ENCODE measurements at places on chromosomes 5 and 9. TPM values are rescaled to one million over a fixed set of nuclear protein-coding genes. Genes with fewer than 3 reads are reported as not detected.

DNA sequence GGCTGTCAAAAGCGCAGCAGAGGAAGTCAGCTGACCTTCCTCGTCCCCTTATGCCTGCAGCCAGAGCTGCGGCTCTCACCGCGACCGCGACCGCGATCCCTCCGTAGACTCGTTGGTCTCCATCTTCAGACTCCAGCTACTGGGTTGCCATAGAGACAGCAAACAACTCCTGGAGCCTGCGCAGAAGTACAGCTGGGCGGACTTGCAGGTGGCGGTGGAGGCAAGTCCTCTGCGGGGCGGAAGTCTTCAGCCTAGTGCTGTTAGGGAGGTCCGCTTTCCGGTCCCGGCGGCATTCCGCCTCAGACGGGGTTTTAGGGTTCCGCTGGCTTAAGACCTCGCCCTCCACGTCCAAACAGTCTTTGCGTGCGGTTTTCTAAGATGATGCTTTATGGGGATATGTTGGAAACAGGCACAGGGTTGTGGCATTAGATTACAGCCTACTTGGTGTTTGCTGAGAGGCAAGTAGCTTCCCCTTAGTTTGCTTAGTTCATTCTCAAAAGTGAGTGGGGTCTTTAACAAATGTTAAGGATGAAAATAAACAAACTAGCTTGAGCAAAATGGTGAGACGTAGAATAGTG, at the start of gene SPAG8:
SPAG8 (minus strand) TSS at position 238 of the 578 bp plus-strand sequence; CDS start at position 123, 115 bp downstream.
- DNase-seq: peak; percentile 98

GRCh38 chr5:171418982-171419687, at the start of gene FGF18:
Gene FGF18 (plus strand): TSS chr5:171419647. CDS start chr5:171420200, 553 bp downstream.
- peak; percentile 86 for DNase-seq

GRCh38 chr9:13035822-13036221, 243.7 kb downstream of the MPDZ start:
- no peak for DNase-seq

The RMRP gene
- total RNA-seq: 18,238 TPM

GRCh38 chr9:127546125-127546832, 65.8 kb upstream of the STXBP1 start:
- DNase-seq: no peak

The PDGFRB gene
- 394 TPM for total RNA-seq

The POC5 gene
- total RNA-seq: 8.8 TPM

DNA sequence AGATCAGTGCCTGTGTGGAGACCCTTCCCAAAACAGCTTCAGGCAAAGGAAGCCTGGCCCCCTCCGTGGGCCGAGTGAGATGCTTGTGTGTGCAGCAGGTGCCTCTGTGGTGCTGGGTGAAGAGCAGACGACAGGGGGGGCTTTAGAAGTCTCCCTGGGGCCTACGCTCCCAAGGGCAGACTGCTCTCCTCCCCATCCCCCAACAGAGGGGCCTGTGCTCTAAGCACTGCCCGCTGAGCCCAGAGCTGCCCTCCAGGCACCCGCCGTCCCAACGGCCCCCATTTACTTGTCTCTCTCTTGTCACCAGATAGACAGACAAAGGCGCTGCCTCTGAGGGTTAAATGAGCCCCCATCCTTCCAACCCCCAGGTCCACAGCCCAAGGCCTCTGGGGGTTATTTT, 2.7 kb upstream of the LHX3 start:
- no peak for DNase-seq

The PAEP gene
- total RNA-seq: not detected

DNA sequence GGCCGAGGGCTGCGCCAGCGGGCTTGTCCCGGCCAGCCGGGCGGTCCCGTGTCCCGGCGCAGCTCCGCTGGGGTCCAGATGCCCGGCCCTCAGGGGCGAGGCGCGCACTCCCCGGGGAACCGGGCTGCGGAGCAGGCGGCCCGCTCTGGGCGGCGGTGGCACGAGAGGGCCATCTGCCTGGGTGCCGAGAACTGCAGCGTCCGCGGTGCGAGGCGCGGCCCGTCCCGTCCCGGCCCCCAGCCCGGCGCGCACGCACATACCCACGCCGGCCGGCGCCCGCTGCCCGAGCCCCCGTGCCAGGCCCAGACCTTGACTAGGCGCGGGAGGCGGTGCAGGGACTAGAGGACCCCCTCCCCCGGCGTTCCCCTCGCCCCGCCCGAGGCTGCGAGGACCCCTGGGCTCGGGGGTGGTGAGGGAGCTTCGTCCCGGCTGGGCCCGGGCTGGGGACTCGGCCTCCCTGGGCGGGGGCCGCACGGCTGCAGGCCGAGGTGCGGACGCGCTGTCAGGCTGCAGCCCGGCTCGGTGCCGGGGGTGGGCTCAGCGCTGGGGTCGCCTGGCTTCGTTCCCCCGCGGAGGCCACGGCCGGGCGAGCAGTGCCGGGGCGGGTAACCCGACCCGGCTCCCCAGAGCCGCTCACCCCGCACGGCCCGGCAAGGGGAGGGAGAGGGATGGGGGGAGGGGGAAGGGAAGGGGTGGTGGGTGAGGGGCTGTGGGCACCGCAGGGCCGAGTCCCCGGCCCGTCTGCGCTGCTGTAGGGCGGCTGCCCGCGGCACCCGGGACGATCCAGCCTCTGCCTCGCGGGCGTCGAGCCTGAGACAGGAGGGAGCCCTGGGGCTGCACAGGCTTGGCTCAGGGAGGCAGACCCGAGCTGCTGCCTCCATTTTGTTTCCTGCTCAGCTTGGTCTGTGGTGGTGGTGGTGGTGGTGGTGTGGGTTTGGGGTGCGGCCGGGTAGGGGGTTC, 1.2 kb upstream of the NSD1 start:
- DNase-seq: peak; percentile 82

- DNase-seq: no peak
These were observed 11.9 kb downstream of the TRIO start for GRCh38 chr5:14155075-14155474.

GRCh38 chr5:177295924-177296323, 7.6 kb downstream of the RAB24 start:
- DNase-seq: peak; percentile 62

GRCh38 chr9:108640230-108640629, 215.6 kb downstream of the ACTL7B start:
- DNase-seq: no peak

- DNase-seq: no peak
These were observed 5.5 kb upstream of the PSAT1 start for GRCh38 chr9:78291240-78291925.

GRCh38 chr5:97208714-97209113, 25.7 kb upstream of the RIOK2 start:
- no peak for DNase-seq

DNA sequence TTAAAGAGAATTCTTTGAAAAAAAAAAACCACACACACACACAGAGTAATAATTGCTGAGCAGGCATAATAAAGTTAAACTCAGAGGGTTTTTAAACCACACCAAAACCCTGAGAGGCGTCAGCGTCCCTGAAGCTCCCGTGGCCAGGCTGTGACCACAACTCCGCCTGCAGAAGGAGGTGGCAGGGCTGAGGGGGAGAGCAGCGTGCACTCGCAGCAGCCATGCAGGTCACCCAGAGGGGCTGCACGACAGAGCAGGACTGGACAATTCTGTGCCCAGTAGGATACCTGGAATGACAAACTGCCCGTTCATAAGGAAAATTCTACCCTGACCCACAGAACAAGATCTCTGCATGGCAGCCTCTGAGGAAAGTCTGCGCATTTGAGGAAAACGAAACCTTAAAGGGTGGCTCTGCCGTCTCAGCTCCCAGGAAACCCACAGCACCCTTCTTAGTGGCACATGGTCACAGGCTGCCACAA, 44.0 kb downstream of the ROR2 start:
- peak; percentile 86 for DNase-seq

GRCh38 chr5:107329850-107330249, 340.9 kb downstream of the EFNA5 start:
- DNase-seq: no peak

The ASS1 gene
- 118 TPM for total RNA-seq

The SNX24 gene
- 14.9 TPM for total RNA-seq

GRCh38 chr5:113546703-113547183, 33.2 kb downstream of the YTHDC2 start:
- DNase-seq: no peak

DNA sequence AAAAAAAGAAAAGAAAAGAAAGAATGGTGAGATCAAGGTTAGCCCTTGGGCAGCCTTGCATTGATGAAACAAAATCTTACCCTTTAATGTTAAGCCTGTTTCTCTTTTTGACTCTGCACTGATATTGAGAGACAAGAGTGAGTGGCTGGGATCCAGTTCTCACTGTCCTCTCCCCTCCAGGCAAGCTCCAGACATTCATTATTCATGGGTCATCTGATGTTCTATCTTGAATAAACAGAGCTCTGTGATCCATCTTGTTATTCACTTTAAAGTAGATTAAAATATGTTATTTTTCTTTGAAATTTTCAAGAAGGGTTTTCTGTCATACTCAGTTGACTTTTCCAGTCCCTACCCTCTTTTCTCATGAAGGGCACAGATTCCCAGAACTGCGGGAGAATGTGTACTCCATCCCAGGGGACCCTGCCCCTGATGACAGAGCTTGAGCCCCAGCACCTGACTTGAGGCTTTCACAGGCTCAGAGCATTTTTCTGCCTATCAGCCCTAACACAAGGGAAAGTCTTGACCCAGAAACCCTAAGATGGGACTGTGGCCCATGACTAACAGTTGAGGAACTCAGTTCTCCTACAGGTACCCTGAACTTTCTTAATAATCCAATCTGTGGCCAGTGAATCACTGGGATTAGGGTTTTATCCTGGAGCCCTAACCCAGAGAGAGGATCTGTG, 24.1 kb downstream of the ACTL7B start:
- no peak for DNase-seq

DNA sequence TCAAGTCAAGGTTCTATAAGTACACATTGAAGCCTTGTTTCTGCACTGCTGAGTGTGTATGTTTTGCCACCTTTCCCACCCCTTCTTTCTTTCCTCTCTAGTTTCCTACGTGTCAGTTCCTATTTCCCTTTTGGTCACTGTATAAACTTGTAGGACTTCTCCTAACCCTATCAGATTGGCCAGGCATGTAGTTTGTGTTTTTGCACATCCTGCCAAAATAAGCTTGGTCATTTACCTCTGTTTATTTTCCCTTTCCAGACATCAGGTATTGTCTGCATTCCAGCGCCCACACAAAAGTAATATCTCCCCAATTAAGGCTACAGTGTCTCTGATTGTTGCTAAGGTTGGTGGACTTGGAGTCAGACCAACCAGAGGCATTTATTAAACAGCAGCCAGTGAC, 252.9 kb upstream of the MPDZ start:
- no peak for DNase-seq

DNA sequence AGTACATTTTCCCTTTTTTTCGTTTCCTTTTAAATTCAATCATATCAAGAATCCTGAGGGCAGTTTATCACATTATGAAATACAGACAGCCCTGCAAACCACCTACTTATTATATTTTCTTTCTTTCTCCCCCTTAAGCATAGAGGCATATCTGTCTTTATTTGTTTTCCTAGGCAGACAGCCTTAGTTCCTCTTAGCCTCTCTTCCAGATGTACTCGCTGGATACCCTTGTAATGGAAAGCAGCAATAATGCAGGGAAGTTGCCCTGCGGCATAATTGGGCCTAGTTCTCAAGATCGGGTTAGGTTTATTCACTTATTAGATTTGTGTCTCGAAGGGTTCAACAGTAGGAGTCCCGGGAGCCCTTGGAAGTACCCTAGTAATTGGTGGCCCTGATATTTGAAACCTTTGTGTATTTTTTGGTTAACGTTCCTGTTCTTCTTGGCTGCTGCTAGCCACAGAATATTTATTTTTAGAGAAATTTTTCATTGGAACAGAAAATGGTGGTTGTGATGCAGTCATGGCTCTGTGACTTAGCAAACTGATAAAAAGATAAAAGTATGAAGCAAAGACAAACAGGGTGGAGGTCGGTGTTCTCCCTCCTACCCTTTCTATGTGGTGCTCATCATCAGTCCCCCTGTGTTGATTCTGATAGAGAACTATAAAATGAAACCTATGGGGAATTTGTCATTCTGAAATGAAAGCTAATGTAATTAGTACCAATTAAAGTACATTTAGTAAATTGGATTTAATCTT, 6.4 kb downstream of the TLE4 start:
- no peak for DNase-seq

DNA sequence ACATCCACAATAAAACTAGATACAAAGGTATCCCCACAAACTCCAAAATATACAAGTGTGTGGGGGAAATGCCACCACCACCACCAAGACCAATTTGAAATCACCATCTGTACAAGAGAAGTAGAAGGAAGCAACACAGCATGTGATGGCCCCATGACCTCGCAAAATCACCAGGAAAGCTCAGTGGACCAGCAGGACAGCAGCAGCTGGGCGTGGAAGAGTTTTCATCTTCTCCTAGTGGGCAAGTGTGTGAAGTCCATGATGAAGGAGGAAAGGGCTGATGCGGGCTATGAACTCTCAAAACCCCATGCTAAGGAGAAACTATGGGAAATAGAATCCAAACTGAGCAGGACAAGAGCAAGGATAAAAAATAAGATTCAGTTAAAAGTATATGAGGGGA, 58.1 kb downstream of the GOLPH3 start:
- no peak for DNase-seq

DNA sequence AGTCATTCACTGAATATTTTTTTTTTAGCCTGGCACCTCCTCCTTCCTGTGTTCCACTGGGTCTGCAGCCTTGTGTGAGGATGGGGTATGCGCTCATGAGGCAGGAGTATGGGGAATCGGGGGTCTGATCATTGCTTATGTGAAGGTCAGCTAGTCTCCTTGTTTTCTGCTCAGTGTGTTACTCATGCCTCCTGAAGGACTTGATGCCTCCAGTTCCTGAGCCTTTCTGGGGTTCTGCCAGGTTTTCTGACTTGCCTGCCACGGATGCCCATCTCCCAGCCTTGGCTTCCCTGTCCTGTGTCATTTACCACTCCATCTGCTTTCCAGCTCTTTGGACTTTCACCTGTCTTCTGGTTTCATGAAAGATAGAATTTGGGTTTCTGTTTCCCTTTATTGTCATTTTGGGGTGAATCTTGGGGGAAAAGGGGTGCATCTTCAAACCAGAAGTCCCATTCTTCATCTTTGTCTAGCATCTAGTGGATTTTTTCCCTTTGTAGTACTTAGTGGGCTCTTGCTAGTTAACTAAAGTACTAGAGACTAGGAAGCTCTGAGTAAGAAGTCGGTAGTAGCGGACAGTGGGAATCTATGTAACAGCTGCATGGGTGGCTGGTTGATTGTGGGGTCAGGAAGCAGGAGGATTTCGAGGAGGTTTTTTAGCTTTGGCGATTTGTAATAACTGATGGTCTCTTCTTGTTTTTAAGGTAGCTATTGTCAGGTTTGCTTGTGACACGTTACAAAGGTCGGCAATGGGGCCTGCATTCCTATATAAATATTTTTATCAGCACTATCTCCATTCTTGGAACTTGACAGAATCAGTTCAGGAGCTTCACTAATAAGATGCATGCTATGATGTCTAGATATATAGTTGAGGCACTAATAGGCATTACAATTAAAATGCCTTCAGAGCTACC, 8.2 kb downstream of the OTULIN start:
- no peak for DNase-seq

- peak; percentile 90 for DNase-seq
These were observed 129.2 kb upstream of the ADRA1B start for GRCh38 chr5:159786901-159787691.
